ENCODE measurements at places on chromosomes 13 and 19. TPM values are rescaled to one million over a fixed set of nuclear protein-coding genes. Genes with fewer than 3 reads are reported as not detected.

The CYP4F3 gene
- total RNA-seq = 0.62 TPM

The SLC5A5 gene
- total RNA-seq = 1.1 TPM

DNA sequence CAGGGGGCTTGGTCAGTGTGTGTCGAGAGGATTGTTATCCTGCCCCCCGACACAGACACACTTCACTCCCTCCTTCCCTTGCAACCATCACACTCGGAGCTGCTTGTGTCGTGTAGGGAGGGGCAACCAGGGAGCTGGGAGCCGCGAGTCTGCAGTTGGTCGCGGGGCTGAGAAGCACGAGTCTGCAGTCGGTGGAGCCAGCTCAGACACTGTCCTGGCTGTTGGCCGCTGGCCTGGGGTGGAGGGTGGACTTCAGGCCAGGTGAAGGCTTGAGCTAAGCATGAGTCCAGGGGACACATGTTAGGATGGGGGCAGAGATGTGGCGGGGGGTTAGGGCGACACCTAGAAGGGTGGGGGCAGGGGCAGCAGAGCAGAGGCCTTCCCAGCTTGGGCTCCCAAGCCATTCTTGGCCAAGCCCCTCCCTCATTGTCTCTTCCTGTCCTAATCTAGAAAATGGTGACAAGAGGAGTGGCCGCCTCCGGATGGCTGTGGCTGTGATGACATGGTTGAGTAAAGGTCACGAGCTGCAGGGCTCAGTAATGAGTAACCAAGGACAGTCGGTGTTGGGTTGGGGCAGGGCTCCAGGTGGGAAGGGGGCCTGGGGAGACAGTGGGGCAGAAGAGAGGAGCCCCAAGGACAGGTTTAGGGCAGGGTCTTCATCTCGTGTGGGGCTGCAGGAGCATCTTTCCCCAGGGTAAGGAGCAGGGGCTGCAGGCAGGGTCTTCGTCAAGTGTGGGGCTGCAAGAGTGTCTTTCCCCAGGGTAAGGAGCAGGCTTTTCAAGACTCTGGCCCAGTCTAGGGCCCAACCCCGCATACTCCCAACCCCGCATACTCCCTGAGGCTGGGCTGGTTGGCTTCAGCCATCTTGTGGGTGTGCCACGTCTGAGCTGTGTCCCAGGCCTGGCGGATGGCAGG lies 8.6 kb downstream of the PPP5C start:
- DNase-seq = peak; percentile 20

The ZNF574 gene
- 8.8 TPM for total RNA-seq

- no peak for DNase-seq
These were observed 2.0 kb downstream of the SPACA6 start for GRCh38 chr19:51695088-51695487.

DNA sequence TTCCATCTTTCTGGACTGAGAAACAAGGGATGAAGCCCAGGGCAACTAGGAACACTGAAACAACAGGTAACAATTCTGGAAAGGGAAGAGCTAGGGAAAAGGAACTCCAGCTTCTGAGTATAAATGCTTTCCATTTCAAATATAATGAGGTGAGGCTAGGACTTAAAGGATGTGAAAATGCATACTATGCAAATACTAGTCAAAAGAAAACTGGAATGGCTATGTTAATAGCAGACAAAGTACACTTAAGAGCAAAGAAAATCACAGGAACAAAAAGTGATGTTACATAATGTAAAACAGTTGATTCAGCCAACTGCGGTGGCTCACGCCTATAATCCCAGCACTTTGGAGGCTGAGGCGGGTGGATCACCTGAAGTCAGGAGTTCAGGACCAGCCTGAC lies 6.2 kb downstream of the SIGLEC14 start:
- no peak for DNase-seq

Data from activated naive CD4-positive, alpha-beta T cell treated with anti-CD3 and anti-CD28 coated beads for 36 hours (primary cell).